Activated CD8-positive, alpha-beta memory T cell treated with anti-CD3 and anti-CD28 coated beads, Interleukin-2, amount 10 ng/mL, durations not matched to agents 7 days and 5 days (primary cell): ENCODE measurements at places on chromosomes 5 and 9. TPM values are rescaled to one million over a fixed set of nuclear protein-coding genes. Genes with fewer than 3 reads are reported as not detected.
A peak's percentile ranks its signal among the peaks of the same experiment; 100 is the strongest.

- H3K4me3 ChIP-seq, result no peak overlapping the region
- H3K4me1 ChIP-seq, result no peaks in the 10 kb centered on the region
- peaks cover 11% of the 10 kb centered on the region for H3K27me3 ChIP-seq
- no peaks in the 10 kb centered on the region for H3K36me3 ChIP-seq
- H3K27ac ChIP-seq, result no peak overlapping the region
- no peak for DNase-seq
These were observed 90.1 kb downstream of the DRD1 start for GRCh38 chr5:175353926-175354325.

DNA sequence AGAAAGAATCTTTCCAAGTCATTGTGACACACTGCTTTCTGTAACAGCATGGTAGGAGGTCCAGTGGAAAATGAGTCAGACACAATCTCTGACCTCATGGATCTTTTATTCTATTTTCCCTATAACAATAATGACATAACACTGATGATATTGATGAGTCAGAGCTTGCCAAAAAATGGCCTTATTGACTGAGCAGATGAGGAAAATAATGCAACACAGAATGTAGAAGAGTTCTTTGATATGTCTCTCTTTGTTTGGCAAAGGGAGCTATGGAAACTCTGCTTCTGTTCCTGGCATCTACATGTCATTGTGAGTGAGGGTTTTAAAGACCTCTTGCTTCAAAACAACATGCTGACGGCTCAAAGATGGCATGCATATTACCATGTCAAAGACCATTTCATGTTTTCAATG is 443.1 kb upstream of the ZNF608 start:
- H3K4me3 ChIP-seq, result no peak overlapping the region
- no peaks in the 10 kb centered on the region for H3K4me1 ChIP-seq
- H3K36me3 ChIP-seq, result no peaks in the 10 kb centered on the region
- no peaks in the 10 kb centered on the region for H3K27me3 ChIP-seq
- DNase-seq, result no peak
- H3K27ac ChIP-seq, result no peak overlapping the region

DNA sequence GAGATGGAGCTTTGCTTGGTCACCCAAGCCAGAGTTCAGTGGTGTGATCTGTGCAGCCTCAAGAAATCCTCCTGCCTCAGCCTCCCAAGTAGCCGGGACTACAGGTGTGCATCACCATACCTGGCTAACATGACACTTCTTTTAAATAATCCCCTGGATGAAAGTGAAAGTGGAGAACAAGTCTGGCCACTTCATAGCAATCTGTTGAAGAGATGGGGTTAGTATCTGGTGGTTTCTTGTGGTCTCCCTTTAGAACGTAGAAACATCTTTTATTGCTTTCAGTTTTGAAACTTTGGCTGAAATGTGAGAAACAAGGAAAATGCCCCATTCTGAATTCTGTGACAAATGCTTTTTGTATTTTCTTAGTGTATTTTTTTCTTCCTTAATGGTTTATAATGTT is 452.5 kb upstream of the RIOK2 start:
- H3K27ac ChIP-seq, result no peak overlapping the region
- DNase-seq, result no peak
- H3K36me3 ChIP-seq, result no peaks in the 10 kb centered on the region
- H3K4me3 ChIP-seq, result no peak overlapping the region

GRCh38 chr5:74632947-74633356 is 7.6 kb downstream of the ENC1 start:
- no peak overlapping the region for H3K4me3 ChIP-seq
- no peak for DNase-seq
- H3K27ac ChIP-seq, result no peak overlapping the region

- peak overlapping the region; percentile 69 for H3K4me3 ChIP-seq
- H3K4me1 ChIP-seq, result peaks cover 61% of the 10 kb centered on the region
- no peaks in the 10 kb centered on the region for H3K27me3 ChIP-seq
- peaks cover 45% of the 10 kb centered on the region for H3K36me3 ChIP-seq
- H3K27ac ChIP-seq, result peak overlapping the region; percentile 94
These were observed 62.7 kb downstream of the ST8SIA4 start for GRCh38 chr5:100840370-100840769.

- no peaks in the 10 kb centered on the region for H3K36me3 ChIP-seq
- H3K27ac ChIP-seq, result no peak overlapping the region
- peaks cover 5% of the 10 kb centered on the region for H3K27me3 ChIP-seq
- no peak for DNase-seq
- no peak overlapping the region for H3K4me3 ChIP-seq
- peaks cover 2% of the 10 kb centered on the region for H3K4me1 ChIP-seq
These were observed 13.6 kb upstream of the GOLPH3 start for GRCh38 chr5:32187675-32188074.

DNA sequence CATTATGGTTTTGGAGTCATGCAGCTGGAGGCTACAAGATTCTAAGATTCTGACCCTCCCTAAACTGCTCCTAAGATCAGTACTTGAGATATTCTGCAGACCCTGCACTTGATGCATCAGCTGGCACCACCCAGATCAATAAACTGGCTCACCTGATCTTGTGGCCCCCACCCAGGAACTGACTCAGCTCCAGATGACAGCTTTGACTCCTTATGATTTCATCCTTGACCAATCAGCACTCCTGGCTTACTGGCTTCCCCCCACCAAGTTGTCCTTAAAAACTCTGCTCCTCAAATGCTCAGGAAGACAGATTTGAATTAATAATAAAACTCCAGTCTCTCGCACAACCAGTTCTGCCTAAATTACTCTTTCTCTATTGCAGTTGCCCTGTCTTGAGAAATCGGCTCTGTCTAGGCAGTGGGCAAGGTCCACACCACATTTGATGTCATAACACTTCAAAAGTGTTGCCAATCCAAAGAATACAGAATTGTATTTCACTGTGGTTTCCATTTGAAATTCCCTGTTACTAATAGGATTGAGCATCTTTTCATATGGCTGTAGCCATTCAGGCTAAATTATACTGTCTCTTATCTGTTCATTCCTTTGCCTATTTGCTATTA is 14.8 kb upstream of the SLC30A5 start:
- H3K27ac ChIP-seq, result no peak overlapping the region
- H3K36me3 ChIP-seq, result no peaks in the 10 kb centered on the region
- H3K27me3 ChIP-seq, result no peaks in the 10 kb centered on the region
- no peak overlapping the region for H3K4me3 ChIP-seq
- peaks cover 11% of the 10 kb centered on the region for H3K4me1 ChIP-seq

DNA sequence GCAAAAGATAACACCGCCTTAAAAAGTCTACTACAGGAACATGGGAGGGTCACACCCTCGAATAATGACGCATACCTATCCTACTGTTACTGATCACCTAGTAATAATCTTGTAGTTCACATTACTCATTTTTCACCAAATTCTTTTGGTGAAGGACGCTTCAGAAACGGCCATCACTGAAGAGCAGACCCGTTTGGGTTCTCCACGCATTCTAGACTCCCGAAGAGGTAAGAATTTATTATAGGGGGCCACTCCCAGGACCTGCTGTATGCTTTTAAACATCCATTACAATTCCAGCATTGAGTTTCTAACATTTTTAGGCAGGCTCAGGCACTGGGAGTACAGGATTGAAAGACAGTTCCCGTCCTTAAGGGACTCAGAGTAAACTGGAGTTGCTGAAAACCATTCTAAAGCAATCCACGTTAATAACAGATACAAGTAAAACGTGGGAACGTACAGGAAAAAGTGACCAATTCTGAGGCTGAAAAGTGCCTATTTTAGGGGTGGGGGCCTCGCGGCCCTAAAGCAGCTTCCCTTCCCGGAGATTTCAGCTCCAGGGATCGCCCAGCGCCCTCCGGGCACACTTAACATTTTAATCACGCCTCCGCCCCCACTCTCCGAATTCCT is at the start of gene FER:
Gene FER (plus strand): TSS at position 124 of the 627 bp plus-strand sequence. CDS start 50,286 bp downstream, outside the sequence.
- H3K36me3 ChIP-seq, result peaks cover 2% of the 10 kb centered on the region
- peak within 1 kb of the TSS; percentile 91 for H3K27ac ChIP-seq
- peaks cover 19% of the 10 kb centered on the region for H3K4me1 ChIP-seq
- peaks cover 10% of the 10 kb centered on the region for H3K27me3 ChIP-seq
- DNase-seq, result peak; percentile 54

DNA sequence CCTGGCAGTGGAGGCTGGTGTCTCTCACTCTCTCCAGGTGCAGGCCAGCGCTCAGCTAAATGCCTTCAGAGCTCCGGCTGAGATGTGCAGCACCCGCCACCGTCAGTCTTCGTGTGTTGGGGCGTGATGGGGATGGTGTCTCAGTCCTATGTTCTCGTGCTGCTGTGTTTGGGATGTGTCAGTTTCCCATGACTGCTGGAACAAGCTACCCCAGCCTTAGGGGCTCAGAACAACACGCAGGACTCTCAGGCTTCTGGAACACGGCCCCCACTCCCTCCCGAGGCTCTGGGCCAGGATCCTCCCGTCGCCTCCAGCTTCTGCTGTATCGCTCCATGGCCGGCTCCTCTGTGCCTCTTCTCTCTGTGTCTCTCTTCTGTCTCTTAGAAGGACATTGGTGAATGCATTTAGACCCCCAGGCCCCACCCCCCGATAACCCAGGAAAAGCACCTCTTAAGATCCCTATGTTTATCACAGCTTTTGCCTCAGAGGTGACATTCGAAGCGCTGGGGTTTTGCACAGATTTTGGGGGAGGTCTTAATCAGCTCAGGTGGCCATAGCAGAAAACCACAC is 9.6 kb upstream of the CEP72 start:
- no peak for DNase-seq
- no peak overlapping the region for H3K27ac ChIP-seq
- peaks cover 7% of the 10 kb centered on the region for H3K4me1 ChIP-seq
- H3K36me3 ChIP-seq, result no peaks in the 10 kb centered on the region
- H3K27me3 ChIP-seq, result peaks cover 23% of the 10 kb centered on the region
- no peak overlapping the region for H3K4me3 ChIP-seq

DNA sequence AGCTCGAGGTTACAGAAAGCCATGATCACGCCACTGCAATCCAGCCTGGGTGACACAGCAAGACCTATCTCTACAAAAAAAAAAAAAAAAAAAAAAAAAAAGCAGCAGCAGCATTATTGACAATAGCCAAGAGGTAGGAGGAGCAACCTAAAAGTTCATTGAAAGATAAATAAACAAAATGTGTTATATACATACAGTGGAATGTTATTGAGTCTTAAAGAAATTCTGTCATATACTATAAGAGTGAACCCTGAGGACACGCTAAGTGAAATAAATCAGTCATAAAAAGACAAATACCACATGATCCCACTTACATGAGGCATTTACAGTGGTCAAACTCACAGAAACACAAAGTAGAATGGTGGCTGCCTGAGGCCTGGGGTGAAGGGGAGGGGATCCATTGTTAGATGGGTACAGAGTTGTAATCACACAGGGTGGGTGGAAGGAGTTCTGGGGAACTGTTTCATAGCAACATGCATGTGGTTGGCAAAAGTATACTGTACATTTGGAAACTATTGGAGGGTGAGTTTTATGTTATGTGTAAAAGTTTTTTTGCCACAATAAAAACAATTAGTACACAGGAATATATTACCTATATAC is 77.2 kb downstream of the MLLT3 start:
- H3K27me3 ChIP-seq, result no peaks in the 10 kb centered on the region
- peaks cover 50% of the 10 kb centered on the region for H3K36me3 ChIP-seq
- H3K4me1 ChIP-seq, result peaks cover 11% of the 10 kb centered on the region
- no peak overlapping the region for H3K27ac ChIP-seq

DNA sequence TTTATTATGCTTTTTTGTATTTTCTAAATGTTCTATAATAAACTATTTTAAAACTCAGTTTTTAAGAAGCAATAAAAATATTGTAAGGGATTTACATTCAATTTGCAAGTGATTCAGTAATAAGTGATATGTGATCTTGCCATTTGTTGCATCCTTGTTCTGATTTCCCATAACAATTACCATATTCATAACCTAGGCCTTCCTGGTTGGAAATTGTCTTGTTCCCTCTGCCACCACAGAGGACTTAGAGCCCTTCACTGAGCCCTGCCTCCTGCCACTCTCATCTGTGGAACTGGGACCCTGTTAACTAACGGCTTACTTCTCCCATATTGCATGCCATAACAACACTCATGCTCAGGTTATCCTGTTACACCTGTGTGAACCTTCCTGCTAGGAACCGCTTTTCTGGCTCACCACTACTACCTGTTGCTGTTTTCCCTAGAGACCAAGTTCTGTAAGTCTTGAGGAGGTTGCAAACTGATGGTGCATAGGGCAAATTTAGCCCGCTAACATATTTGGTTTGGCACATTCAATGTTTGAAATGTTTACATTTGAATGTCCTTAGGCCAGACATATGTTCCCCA is 32.9 kb upstream of the DTWD2 start:
- H3K4me1 ChIP-seq, result no peaks in the 10 kb centered on the region
- no peak for DNase-seq
- H3K36me3 ChIP-seq, result no peaks in the 10 kb centered on the region
- no peak overlapping the region for H3K4me3 ChIP-seq
- no peaks in the 10 kb centered on the region for H3K27me3 ChIP-seq

OR1Q1 gene
- total RNA-seq, result 0.40 TPM

NFIB gene
- total RNA-seq, result not detected
